Hippocampal formation (tissue), 2 donors: ENCODE measurements at places on chromosomes 1 and 21.

DNA sequence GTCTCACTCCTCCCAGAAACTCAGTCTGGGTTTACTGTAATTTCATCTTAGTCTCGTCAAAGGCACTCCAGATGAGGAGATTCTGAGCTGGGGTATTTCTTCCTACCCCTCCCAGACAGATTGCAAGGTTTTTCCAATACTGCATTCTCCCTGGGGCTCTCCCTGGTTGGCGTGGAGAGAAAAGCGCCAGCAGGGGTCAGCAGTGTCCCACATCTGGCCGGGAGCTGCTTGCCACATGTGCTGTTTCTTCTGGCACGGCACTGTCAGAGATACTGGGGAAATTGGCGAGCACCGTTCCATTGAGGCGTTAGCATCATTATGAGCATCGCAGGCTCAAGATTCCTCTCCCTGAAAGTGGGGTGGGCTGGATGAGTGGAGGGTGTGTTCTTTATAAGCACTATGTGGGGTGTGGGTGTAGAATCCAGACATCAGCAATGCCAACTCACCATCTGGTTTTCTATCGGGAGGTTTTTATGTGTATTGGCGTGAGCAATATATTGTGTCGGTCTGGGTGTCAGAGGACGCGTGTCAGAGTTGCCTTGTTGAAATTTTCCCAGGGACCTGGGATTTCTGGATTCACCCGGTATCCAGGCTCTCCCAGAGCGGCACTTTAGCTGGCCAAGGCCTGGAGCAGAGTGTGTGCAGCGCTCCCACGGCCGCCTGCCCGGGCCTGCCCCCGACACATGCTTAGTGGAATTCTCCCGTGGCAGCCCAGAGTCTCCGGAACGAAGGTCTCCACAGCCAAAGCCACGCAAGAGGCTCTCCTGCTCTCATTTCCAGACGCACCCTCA, 8.0 kb upstream of the NAV1 start:
- DNase-seq, result peak; percentile 73

DNA sequence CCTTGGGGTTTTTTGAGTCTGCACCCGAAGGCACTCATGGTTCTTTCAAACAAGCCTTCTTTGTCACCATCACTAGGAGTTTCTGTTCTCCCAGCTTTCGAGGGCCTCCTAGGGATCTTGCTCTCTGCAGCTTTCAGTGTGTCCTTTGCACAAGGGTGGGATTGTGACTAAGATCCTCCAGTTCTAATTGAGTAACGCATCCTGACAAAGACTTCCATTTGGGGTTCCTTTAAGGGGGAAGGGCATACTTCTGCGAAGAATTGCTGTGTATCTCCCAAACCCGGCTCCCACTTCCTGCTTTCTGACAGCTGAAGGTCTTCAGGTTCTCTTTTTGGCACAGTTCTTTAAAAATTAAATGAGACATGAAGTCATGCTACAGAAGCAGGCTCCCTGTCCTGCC, 139.4 kb downstream of the EDEM3 start:
- DNase-seq, result no peak

- no peak for DNase-seq
These were observed at the start of gene S100A6 for GRCh38 chr1:153535242-153536011. S100A6 (minus strand) TSS chr1:153535991; CDS start chr1:153535339, 652 bp downstream.

- DNase-seq, result no peak
These were observed 7.0 kb upstream of the TNFRSF1B start for GRCh38 chr1:12159816-12160215.

DNA sequence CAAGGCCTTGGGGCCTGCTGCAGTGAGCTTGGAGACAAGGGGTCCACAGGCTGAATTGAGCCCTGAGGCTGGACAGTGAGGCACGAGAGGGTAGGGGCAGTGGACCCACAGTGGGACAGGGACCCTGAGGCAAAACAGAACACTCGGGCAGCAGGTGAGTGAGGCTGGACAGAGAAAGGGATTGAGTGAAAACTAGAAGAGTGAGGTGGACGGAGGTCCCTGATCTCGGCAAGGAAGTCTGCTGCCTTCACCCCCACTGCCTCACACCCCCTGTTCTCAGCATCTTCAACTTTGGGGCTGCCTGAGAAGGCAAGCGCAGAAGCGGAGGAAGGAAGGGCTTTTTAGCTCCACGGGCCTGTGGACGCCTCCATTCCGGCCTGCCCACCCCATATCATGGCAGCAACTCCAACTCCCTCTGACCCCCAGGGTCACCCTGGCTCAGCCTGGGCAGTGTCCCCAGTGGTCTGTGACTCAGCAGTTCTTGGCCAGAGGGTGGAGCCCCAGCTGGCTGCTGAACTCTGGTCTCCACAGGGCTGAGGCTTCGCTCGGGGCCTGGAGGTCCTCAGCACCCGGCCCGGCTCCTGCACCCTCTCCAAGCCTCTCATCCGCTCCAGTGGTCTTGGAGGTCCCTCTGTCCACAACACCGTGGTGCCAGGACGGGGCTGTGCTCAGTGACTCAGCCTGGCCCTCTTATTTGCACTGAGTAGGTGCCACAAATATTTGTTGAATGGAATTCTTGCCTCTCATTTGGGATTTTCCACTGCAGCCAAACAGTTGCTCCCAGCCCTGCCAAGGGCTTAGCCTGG, 60.0 kb upstream of the EPS8L3 start:
- no peak for DNase-seq

- no peak for DNase-seq
These were observed 192.3 kb downstream of the ZNF326 start for GRCh38 chr1:90187323-90187585.

GRCh38 chr1:23044035-23044434, 24.8 kb downstream of the KDM1A start:
- no peak for DNase-seq

- DNase-seq, result no peak
These were observed 56.4 kb downstream of the KIRREL1 start for GRCh38 chr1:158049853-158050252.

DNA sequence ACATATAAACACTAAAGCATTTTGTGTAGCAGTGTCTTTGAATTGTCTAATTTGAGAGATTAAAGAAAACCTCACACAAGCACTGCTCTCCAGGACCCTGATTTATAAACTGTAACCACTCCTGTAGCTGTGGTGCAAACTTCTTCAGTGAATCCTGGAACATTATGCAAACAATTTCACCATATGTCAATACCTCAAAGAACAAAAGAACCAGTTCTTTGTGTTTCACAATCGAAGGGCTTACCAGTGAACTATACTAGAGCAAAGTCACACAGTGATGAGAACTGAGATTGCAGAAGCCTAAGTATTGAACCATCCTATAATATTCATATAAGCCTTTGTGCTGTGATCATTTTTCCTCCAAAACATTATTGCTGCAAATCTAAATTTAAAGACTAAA, 21.5 kb downstream of the DPH5 start:
- DNase-seq, result no peak

DNA sequence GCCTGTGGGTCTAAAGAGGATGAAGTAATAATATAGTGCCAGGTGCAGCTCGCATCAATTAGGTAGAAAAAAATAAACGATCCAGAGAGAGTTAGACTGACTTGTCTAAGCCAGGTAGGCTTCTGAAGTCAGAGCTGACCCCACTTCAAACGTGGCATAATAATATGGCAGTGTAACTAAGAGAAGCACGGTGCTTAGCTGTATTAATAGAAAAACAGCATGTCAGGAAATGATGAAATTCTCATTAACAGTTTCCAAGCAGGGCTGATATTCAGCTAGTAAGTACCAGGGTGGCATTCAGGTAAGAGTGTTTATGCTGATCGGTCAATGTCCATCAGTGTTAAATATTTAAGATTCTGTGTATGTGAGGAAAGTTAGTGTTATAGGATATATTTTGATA, 145.8 kb upstream of the SAMSN1 start:
- DNase-seq, result no peak

DNA sequence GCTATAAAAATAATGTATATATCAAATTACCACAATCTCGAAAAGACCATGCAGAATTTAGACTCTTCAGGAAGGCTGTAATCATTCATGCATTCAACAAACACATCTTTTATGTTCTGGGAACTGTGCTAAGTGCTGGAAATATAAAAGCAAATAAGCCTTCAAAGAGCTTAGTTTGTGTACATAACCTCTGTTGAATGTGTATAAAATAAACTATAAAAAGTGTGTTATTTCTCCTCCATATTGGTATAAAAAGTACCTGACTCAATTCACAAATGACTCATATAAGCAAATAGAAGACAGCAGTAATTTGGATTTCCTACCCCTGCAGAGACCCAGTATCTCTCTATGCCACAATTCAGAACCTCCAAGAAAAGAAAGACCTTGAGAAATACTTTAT, 36.8 kb downstream of the RAB3GAP2 start:
- DNase-seq, result no peak

DNA sequence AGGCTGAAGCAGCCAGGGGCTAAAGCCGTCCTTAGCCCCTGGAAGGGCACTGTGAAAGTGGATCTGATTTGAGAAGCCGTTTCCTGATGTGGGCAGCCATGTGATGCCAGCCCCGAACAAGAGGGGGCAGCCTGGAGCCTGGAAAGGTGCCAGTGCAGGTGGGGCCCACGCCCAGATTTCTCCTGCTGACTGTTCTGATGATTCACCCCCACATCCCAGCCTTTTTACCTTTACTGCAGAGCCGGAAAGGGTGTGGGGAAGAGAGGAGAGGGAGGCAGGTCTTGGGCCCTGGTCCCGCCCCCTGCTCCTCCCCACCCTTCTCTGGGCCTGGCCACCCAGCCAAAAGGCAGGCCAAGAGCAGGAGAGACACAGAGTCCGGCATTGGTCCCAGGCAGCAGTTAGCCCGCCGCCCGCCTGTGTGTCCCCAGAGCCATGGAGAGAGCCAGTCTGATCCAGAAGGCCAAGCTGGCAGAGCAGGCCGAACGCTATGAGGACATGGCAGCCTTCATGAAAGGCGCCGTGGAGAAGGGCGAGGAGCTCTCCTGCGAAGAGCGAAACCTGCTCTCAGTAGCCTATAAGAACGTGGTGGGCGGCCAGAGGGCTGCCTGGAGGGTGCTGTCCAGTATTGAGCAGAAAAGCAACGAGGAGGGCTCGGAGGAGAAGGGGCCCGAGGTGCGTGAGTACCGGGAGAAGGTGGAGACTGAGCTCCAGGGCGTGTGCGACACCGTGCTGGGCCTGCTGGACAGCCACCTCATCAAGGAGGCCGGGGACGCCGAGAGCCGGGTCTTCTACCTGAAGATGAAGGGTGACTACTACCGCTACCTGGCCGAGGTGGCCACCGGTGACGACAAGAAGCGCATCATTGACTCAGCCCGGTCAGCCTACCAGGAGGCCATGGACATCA, at the start of gene SFN:
SFN (plus strand) TSS at position 369 of the 904 bp plus-strand sequence; CDS start at position 433, 64 bp downstream.
- DNase-seq, result no peak

DNA sequence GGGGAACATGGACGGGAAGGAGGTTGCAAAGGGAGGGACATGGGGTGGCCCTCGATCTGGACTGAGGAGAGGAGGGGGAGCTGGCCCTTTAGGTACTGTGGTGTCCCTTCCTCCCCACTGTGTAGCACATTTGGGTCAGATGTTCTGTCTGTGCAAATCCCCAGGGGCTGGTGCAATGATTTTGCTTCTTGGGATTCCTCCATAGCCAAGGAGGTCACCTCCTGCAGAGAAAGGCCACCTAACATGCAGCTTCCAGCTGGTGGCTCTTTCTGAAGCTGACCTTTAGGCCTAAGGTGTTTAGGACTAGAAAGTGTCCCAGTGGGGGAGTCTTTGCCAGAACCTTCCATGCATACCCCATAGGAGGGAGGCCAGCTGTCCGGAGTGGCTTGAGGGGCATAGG, 9.0 kb upstream of the MYOM3 start:
- DNase-seq, result no peak

- no peak for DNase-seq
These were observed 89.7 kb upstream of the SLC45A1 start for GRCh38 chr1:8228253-8228652.

- no peak for DNase-seq
These were observed 9.6 kb upstream of the SIM2 start for GRCh38 chr21:36689324-36689723.

DNA sequence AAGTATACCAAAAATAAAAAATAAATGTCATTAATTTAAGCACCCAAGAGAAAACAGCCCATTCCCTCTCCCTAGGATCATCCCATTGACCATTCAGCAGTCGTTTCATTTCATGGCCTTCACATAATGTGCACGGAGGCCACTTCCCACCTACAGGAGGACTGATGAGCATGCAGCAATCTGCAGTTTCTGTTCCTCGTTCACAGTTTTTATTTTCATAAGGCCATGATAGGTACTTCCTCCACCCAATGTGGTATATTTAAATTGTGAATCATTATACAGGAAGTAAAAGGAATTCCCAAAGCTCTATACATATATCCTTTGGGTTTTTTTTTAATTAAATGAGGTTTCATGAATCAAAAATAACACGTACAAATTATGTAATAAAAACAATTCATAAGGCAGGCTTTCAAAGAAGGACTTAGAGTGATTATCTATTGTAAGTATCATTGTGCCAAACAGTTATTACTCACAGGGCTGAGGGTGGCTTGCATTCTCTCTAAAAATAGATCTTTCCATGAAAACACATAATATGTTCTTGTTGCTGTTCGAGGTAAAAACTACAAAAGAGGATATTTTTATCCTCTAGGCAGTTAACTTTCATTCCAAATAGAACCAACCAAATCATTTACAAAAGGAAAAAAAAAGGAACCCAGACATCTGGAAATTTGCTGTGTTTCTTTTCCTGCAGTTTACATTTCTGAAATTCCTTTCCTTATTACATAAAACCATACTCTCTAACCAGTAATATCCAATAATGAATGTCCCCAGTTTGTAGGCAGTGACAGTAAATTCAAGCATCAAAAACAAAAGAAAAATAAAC, 27.5 kb upstream of the SLC44A3 start:
- no peak for DNase-seq

DNA sequence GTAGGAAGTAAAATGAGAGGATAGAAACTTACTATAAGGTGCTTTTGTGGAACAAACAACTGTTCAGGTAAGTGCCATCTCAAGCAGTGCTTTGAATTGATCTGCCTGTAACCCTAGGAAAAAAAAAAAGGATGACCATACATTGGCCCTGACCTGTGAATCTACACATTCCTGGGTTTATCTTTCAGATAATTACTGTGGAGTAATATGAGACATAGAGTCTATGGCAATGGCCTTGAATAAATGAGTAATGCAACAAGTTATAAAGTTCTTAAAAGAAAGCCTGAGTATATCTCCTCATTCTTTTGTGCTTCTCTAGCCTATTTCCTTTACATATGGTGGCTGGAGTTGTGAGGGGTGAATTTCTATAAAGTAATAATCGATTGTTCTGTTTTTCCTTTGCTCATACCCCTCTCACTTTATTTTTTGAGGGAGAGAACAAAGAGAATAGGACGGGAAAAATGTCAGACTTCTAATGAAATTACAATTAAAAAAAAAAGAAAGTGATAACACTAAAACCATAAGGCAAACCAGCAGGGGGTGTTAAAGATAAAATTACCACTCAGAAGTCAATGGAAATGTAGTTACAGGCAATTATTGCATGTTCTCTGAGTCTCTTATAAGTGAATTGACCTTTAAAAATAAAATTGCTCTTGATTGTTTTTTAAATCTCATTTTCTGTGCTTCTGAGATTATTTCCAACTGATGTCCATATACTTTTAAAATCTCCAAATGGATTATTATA, 12.4 kb upstream of the ATP1A1 start:
- DNase-seq, result no peak
